ENCODE measurements at places on chromosomes 7 and 10. TPM values are rescaled to one million over a fixed set of nuclear protein-coding genes. Genes with fewer than 3 reads are reported as not detected.
A peak's percentile ranks its signal among the peaks of the same experiment; 100 is the strongest.

- no peaks in the 10 kb centered on the region for H3K36me3 ChIP-seq
- H3K27me3 ChIP-seq = no peaks in the 10 kb centered on the region
- H3K4me1 ChIP-seq = no peaks in the 10 kb centered on the region
- H3K27ac ChIP-seq = no peak overlapping the region
- H3K4me3 ChIP-seq = no peak overlapping the region
- no peak for DNase-seq
Measured at GRCh38 chr7:129724796-129725195, 113.3 kb downstream of the NRF1 start.

DNA sequence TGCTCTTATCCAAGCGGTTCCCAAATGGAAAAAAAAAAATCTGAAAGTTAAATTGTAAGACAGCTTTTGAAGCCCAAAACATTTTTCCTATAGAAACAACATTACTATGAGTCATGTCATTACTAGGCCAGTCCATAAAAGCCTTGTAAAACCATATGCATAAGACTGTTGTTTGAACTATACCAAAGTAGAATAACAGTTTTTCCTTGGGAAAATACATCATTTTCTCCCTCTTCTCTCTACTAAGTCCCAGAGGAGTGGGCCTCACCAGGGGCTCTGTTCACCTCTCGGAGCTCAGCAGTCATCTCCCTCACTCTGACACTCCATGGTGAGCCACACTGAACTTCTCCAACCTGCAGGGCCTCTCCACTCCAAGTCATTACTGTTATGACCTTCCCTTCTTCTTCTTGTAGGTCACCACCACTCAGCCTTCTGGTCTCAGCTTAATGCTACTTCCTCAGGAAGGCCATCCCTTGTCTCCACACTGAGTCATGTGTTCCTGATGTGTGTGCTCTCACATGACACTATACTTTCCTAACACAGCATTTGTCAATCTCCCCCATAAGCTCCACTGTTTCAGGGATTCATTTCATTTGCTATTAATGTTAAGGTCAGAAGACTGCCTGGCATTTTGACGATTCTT, 32.5 kb downstream of the ZNF438 start:
- H3K27ac ChIP-seq = peak overlapping the region; percentile 8
- H3K4me1 ChIP-seq = no peaks in the 10 kb centered on the region
- no peaks in the 10 kb centered on the region for H3K36me3 ChIP-seq
- no peak overlapping the region for H3K4me3 ChIP-seq

- peak; percentile 65 for DNase-seq
- no peaks in the 10 kb centered on the region for H3K27me3 ChIP-seq
- H3K27ac ChIP-seq = no peak overlapping the region
- no peak overlapping the region for H3K4me3 ChIP-seq
- no peaks in the 10 kb centered on the region for H3K36me3 ChIP-seq
Measured at GRCh38 chr7:149742075-149742701, 31.2 kb downstream of the ZNF467 start.

- no peaks in the 10 kb centered on the region for H3K27me3 ChIP-seq
- no peaks in the 10 kb centered on the region for H3K36me3 ChIP-seq
- H3K27ac ChIP-seq = peak overlapping the region; percentile 72
- DNase-seq = peak; percentile 77
- H3K4me3 ChIP-seq = no peak overlapping the region
- no peaks in the 10 kb centered on the region for H3K4me1 ChIP-seq
Measured at GRCh38 chr10:132506711-132507408, 30.7 kb upstream of the INPP5A start.

Gene TUBAL3
- total RNA-seq = not detected

Gene IFIT1B
- 1.1 TPM for total RNA-seq

DNA sequence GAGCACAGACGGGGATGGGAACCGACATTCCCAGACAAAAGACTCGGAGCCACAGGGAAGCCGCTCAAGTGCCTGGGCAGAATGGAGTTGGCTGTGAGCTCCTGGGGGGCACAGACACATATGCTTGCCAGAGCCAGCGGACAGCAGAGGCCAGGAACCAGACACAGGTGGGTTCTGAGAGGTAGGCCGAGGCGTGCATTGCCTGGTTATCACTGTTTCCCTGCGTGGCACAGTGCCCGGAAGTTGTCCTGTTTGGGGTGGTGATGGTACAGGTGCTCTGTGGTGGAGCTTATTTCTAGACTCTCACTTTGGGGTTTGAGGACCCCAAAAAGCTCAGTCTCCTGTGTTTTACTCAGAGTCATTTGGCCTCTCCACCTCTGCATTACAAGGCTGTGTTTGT, 2.5 kb downstream of the PALD1 start:
- H3K27ac ChIP-seq = no peak overlapping the region
- peaks cover 24% of the 10 kb centered on the region for H3K4me1 ChIP-seq
- H3K4me3 ChIP-seq = no peak overlapping the region
- no peak for DNase-seq
- no peaks in the 10 kb centered on the region for H3K36me3 ChIP-seq

DNA sequence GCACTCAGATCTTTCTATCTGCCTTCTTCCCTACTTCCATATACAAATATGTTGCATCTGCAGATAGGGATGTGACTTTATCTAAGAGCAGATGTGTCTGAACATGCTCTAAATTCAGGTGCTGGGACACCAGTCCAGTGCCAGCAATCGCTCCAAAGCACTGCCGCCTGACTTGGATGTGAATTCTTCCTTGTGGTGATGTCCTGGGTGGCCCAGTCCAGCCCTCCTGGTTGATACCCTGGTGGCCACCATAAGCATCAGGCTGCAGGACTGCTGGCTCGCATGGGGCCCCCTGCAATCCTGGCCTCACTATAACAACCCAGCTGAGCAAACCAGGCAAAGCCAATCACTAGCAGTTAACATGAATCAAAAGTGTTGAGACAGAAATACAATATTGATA, 149.2 kb upstream of the PDE1C start:
- H3K4me3 ChIP-seq = no peak overlapping the region
- H3K36me3 ChIP-seq = no peaks in the 10 kb centered on the region
- H3K27me3 ChIP-seq = no peaks in the 10 kb centered on the region
- no peaks in the 10 kb centered on the region for H3K4me1 ChIP-seq
- DNase-seq = no peak
- no peak overlapping the region for H3K27ac ChIP-seq

Gene AZGP1
- total RNA-seq = not detected

- no peak for DNase-seq
- no peaks in the 10 kb centered on the region for H3K27me3 ChIP-seq
- H3K4me3 ChIP-seq = no peak overlapping the region
- no peaks in the 10 kb centered on the region for H3K4me1 ChIP-seq
- no peaks in the 10 kb centered on the region for H3K36me3 ChIP-seq
Measured at GRCh38 chr7:130210181-130210935, 2.7 kb downstream of the SSMEM1 start.

GRCh38 chr10:78924319-78925003, 144.3 kb upstream of the ZMIZ1 start:
- DNase-seq = no peak
- no peaks in the 10 kb centered on the region for H3K4me1 ChIP-seq
- H3K27me3 ChIP-seq = no peaks in the 10 kb centered on the region
- no peak overlapping the region for H3K4me3 ChIP-seq
- no peaks in the 10 kb centered on the region for H3K36me3 ChIP-seq
- H3K27ac ChIP-seq = no peak overlapping the region

GRCh38 chr10:107899075-107899474, 734.6 kb upstream of the SORCS1 start:
- no peak overlapping the region for H3K4me3 ChIP-seq
- H3K36me3 ChIP-seq = no peaks in the 10 kb centered on the region
- no peaks in the 10 kb centered on the region for H3K4me1 ChIP-seq
- no peaks in the 10 kb centered on the region for H3K27me3 ChIP-seq

DNA sequence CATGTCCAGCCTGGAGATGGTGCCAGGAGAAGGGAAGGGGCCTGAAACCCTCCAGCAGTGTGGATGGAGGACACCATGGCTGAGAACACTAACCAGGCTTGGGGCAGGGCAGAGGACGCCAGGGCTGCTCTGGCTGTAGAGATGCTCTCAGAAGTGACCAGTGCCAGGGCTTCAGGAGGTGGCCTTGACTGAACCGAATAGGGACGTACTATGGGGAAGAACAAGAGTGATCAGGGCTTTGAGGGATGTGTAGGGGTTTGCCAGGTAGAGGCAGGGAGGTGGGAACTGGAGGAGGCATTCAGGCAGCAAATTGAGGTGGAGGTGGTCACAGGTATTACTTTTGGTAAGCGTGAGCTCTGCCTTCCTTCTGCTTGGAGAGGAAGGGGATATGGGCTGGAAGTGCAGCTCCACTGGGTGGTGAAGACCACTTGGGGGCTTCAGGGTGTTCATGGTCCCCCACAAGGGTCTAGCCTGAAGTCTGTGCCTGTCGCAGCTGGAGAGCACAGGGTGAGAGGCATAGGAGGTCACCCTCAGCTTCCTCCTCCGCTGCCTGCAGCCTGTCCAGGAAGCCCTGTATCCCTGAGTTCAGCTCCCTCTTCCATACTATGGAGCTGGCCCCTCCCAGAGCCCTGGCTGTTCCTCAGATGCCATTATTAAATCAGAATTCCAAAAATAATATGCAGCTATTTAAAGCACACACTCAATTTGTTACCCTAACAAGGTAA, 27.8 kb downstream of the ADCY1 start:
- no peaks in the 10 kb centered on the region for H3K27me3 ChIP-seq
- no peak overlapping the region for H3K27ac ChIP-seq

- no peaks in the 10 kb centered on the region for H3K4me1 ChIP-seq
- no peaks in the 10 kb centered on the region for H3K36me3 ChIP-seq
- no peak overlapping the region for H3K27ac ChIP-seq
- no peak overlapping the region for H3K4me3 ChIP-seq
- H3K27me3 ChIP-seq = no peaks in the 10 kb centered on the region
Measured at GRCh38 chr10:75955973-75956502, 524.6 kb downstream of the LRMDA start.

DNA sequence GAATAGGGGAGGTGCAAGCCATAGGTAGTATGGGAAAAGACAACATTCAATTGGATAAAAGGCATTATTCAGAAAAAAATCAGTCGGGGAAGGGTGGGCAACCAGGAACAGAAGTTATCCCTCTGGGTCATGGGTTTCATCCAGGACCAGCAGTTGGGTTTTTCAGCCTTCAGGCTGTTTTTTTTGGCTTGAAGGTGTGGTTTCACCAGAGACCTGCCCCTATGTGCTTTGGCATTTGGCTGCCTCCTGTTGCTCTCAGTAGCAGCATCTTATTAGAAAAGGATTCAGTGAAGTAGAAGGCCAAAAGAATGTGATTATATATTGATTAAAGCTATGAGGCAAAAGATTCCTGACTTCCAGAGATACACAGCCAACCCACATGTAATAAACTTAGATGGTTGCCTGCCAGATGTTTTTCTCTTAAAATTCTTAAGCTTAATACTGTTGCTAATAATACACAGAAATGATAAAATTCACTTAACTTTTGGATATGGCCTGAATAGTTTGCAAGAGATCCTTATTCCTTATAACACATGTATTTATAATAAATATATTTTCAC, 251.7 kb upstream of the CSTF2T start:
- H3K27ac ChIP-seq = peak overlapping the region; percentile 26
- H3K4me1 ChIP-seq = no peaks in the 10 kb centered on the region
- no peak overlapping the region for H3K4me3 ChIP-seq
- no peaks in the 10 kb centered on the region for H3K36me3 ChIP-seq
- DNase-seq = no peak

DNA sequence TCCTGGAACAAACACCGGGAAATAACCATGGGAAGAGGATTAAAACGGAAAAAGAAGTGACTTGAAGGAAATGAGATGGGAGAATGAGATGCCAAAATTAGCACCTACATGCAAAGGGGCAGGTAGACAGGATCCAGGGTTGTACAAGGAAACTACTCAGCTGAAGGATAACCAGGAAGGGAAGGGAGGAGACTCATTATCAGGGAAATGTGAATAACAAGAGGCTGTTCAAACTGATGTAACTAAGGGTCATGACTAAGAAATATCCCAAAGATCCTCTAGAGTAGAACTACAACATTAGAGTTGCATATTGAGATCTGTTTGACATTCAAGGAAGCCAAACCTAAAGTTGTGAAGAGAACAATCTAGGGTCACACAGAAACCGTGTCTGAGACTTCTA, 166.2 kb upstream of the SP8 start:
- no peaks in the 10 kb centered on the region for H3K27me3 ChIP-seq
- no peak overlapping the region for H3K27ac ChIP-seq
- H3K36me3 ChIP-seq = no peaks in the 10 kb centered on the region
- H3K4me3 ChIP-seq = no peak overlapping the region
- no peak for DNase-seq
- no peaks in the 10 kb centered on the region for H3K4me1 ChIP-seq

DNA sequence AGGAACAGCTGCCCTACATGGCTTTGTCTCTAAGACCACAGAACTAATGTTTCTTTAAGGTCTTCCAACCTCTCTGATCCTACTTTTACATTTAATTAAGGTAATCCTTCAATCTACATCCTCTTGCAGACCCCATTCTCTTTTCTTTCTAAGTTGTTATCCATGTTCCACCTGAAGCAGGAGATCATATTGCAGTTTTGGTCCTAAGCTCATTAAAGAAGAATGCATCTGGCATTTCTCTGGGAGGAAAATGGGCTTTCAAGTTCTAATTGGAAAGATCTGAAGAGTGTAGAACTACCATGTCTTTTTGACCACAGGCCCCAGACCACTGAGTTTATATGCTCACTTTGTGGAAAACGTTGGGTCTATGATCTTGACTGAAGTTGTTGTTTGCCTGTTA, 111.2 kb downstream of the SEM1 start:
- H3K4me3 ChIP-seq = no peak overlapping the region
- no peaks in the 10 kb centered on the region for H3K4me1 ChIP-seq
- no peak for DNase-seq
- H3K36me3 ChIP-seq = no peaks in the 10 kb centered on the region
- no peaks in the 10 kb centered on the region for H3K27me3 ChIP-seq

DNA sequence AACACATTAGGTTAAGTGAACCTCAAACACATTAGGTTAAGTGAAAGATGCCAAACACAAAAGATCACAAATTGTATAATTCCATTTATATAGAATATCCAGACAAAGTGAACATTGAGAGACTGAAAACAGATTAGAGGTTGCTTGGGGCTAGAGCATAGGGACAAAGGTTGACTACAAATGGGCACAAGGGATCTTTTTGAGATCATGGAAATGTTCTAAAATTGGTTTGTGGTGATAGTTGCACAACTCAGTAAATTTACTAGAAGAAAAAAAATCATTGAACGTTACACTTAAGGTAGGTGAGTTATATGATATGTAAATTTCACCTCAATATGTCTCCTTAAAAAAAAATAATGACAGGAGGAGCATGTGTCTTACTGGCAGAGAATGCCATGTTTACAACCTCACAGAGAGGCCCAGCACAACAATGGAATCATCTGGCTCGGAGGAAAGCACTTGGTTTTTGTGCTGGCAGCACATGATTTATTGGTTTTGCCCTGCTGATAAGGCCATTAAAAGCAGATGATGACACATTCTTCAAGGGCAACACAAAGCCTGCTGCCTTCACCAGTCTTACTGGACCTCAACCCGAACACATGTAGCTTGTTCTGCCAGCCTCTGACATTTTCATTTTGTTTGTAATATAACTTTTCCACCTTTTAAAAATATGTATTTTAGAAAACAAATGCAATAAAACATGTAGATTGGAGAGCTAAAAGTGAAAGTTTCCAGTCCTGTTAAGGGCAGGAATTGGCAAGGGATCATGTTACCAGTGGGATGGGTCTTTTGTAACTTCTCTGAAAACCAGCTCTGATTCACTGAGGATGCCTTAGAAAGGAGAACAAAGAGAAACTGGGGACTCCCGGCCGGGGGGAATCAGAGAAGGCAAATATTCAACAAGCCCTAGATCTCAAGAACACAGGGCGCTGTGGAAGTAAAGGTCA, 11.9 kb upstream of the LMOD2 start:
- peaks cover 6% of the 10 kb centered on the region for H3K4me1 ChIP-seq
- no peaks in the 10 kb centered on the region for H3K27me3 ChIP-seq
- H3K4me3 ChIP-seq = no peak overlapping the region
- H3K36me3 ChIP-seq = no peaks in the 10 kb centered on the region
- H3K27ac ChIP-seq = peak overlapping the region; percentile 20

Gene CCDC7
- total RNA-seq = 114 TPM

Gene GRM3
- total RNA-seq = not detected

Gene SLC29A4
- total RNA-seq = not detected

Measured in uterus (tissue), 4 donors.